ENCODE measurements at places on chromosomes 4 and X. TPM values are rescaled to one million over a fixed set of nuclear protein-coding genes. Genes with fewer than 3 reads are reported as not detected.

The LIMCH1 gene
- 57.3 TPM for total RNA-seq

The USP26 gene
- not detected for total RNA-seq

The GAGE1 gene
- total RNA-seq: not detected

The RPL9 gene
- total RNA-seq: 734 TPM

The ZMAT1 gene
- 0.81 TPM for total RNA-seq

The TMPRSS11F gene
- total RNA-seq: not detected

The CT45A3 gene
- not detected for total RNA-seq

The FRMD7 gene
- total RNA-seq: under 0.01 TPM

All from bladder microvascular endothelial cell (primary cell).